ENCODE measurements at places on chromosomes 6 and 20.

DNA sequence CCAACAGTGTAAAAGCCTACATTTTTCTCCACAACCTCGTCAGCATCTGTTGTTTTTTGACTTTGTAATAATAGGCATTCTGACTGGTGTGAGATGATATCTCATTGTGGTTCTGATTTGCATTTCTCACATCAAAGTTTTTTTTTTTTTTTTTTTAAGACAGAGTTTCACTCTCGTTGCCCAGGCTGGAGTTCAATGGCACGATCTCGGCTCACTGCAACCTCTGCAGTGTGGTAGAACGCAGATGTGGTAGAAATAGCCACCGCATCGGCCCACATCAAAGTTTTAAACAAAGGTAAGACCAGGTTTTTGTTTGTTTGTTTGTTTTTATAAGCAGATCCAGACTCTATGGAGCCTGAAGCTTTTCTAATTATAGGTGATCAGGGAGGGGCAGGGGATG lies 12.7 kb upstream of the PPP1R3G start:
- no peak for DNase-seq

DNA sequence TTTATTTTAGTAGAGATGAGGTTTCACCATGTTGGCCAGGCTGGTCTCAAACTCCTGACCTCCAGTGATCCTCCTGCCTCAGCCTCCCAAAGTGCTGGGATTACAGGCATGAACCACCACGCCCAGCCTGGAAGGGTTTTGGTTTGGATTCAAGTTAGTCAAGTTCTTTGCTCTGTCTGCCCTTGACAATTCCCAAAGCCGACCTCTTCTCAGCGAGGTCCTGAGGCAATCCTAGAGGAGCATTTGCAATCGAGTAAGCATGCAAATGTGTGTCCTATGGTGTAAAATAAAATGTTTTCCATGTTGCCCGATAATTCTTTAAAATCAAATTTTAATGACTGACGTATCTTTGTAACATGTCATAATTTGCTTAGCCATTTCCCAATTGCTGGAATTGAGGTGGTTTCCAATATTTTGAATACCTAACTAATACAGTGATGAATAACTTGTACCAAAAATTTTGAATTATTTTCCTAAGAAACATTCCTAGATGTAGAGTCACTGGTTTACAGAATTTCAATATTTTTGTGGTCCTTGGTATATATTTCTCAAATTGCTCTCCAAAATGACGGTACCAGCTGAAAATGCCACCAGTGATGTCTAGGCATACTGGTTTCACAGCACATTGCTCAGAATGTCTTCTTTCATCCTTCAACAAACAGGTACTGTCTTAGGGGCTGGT lies 38.7 kb downstream of the GTF2H5 start:
- no peak for DNase-seq

GRCh38 chr6:51432481-51432880 lies 613.8 kb downstream of the TFAP2B start:
- DNase-seq, result no peak

DNA sequence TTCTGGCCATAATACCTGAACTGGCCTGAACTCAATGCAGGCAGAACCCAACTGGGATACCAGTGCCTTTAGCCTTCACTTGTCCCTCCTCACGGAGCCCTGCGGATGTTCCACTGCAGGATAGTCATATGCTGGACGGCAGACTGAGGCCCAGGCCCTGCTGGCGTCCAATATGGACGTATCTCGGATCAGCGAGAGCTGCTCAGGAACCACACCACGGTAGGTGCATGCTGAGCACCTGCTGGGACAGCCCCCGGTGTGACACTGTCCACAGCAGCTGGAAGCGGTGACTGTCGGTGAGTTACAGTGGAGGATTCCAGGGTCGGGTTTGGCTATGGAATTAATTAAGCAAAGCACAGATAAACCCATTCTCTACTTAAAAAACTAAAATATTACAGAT lies 48.7 kb downstream of the PSMG4 start:
- DNase-seq, result no peak

DNA sequence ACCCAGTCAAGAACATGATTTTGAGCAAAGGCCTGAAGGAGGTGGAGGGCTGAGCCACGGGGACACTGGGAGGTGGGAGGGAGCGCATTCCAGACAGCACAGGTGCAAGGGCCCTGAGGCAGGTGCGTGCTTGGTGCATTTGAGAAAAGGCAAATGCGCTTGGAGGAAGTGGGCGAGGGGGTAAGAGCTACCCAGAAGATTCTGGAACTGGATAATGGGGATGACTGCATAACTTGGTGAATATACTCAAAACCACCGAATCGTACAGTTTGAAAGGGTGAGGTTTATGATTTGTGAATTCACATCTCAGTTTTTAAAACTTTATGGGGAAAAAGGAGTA lies 9.8 kb downstream of the PREX1 start:
- no peak for DNase-seq

- no peak for DNase-seq
Measured at GRCh38 chr6:87653074-87653962, 48.7 kb downstream of the AKIRIN2 start.

DNA sequence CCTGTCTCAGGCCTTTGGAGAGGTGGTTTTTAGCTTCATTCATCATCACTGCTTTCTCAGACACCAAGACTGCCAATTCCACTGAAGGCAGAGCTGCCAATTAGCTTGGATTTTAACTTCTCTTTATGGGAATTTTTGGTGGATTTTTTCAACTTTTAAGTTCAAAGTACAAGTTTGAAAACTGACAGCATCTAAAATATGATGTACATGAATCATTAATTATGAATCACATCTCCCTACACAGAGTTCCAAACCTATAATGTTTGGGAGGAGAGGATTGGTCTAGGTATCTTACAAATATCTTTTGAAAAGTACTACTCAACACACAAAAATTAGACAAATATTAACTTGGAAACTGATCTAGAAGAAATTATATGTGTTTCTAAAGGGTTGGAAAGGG lies 25.5 kb downstream of the CNKSR3 start:
- no peak for DNase-seq

- DNase-seq, result peak; percentile 87
Measured at GRCh38 chr6:33579828-33580714, at the start of gene BAK1. Gene BAK1 (minus strand): TSS chr6:33580276. CDS start chr6:33577604, 2,672 bp downstream.

DNA sequence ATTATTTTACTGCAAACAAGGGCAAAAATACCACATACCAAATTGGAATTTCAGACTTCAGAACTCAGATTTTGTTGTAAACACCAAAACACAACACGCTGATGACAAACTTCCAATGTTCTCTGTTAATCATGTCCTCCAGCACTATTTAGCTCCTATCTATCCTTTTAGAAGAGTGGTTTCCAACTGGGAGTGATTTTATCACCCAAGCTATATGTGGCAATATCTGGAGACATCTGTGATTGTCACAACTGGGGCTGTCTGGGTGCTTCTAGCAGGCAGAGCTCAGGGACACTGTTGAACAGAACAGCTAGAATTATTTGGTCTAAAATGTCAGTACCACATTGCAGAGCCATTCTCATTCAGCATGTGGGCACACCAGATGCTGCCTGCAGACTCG lies 244.6 kb downstream of the FOXC1 start:
- no peak for DNase-seq

All from activated naive CD8-positive, alpha-beta T cell treated with anti-CD3 and anti-CD28 coated beads, Interleukin-2, amount 50 U/mL, for 24 hours (primary cell).